ENCODE measurements at places on chromosomes 13 and 19.

DNA sequence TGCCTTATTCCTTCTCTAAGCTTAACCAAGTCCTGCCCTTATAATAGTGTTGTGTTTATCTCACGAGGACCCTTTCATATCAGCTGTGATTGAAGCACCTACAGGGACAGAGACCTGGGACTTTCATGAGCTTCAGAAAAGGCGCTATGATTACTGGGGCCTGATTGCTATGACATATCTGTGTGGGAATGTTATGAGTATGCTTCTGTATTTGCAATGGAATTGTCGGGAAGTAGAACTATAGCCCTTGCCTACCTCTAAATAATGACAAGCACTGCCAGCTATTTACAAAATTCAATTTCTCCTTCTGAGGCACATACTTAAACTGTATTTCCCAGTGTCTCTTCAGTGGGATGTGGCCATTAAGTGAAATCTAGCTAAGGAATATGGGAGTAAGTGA, 191.5 kb downstream of the LHFPL6 start:
- no peak for DNase-seq

- no peak for DNase-seq
Observed at GRCh38 chr19:10252707-10253106, 693 bp downstream of the MRPL4 start.

DNA sequence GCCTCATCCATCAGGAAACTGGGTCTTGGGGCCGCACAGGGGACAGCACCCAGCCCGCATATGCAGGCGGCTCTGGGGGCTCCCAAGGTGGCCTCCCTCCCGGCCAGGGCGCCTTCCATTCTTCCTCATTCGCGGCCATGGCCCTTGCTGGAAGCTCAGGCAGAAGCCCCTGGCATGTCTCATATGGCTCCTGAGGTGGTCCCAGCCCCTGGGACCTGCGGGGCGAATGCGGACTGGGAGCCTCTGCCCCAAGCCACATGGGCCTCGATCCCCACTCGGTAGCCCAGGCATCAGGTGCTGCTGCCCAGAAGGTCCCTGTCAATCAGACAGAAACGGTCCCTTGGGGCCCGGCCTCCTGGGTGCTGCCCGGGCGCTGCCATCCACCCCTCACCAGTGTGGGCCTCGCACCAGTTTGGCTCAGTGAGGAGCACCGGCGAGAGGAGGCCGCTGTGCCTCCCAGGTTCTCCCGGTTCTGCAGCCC, 301.6 kb downstream of the TEX29 start:
- no peak for DNase-seq

DNA sequence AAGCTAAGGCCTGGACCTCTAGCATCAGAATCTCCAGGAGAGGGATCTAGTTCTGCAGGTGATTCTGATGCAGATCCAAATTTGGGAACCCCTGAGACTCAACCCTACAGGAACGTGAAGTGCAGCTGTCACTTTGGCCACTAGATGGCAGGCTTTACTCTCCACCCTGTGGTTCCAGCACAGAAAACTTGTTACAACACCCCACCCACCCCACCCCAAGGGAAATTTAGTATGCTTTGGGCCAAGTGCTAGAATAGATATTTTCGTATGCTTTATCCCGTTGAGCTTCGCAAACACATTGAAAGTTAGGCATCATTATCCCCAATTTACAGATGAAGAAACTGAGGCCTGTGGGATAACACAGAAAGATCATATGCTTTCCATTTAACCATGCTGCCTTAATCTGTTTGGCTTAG, 232.0 kb downstream of the B3GLCT start:
- peak; percentile 75 for DNase-seq

- DNase-seq = no peak
Observed at GRCh38 chr19:1156305-1156801, 17.7 kb downstream of the SBNO2 start.

DNA sequence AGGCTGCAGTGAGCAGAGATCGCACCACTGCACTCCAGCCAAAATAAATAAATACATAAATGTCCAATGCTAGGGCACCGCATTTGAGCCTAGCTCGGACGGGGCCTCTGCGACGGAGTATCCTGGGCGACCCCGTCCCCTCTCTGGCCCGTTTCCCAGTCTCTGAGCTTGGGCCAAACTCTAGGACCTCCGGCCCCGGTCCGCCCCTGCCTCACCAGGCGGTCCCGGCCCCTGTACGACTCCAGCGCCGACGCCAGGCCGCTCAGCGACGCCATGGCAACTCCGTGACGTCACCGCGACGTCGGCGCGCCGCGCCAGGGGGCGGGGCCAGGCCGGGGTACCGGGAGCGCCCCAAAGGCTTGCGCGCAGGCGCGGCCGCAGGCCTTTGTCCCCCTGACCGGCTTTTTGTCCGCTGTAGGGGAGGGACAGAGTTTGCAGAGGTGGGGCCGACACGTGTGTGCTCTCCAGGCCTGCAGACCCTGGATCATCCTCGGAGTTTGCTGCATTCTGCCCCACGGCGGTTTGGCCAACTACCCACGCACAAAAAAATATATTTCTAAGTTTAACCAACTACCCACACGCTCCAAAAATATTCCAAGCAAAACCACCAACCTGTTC, at the start of gene PEX11G:
Gene PEX11G (minus strand): TSS at position 300 of the 618 bp plus-strand sequence. CDS start 25 bp downstream, at position 275.
- DNase-seq = peak; percentile 93

DNA sequence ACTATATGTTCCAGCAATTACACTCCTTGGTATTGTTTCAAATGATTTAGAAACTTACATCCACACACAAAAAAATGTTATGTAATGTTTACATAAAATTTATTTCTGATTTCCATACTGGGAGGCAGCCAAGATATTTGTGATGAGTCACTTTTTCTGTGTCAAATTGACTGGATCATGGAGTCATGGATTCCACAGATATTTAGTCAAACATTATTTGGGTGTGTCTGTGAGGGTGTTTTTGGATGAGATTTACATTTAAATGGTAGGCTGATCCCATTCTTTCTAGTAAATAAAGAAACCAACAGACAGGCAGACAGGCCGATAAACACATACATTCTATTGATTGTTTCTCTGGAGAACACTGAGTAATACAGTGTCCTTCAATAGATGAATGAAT, 562.8 kb downstream of the SLITRK6 start:
- DNase-seq = no peak

GRCh38 chr19:15300533-15301197, 31.7 kb downstream of the BRD4 start:
- no peak for DNase-seq

GRCh38 chr13:41645331-41645730, 188.0 kb downstream of the RGCC start:
- no peak for DNase-seq

All from mucosa of descending colon (tissue), 3 donors.